Stimulated activated CD8-positive, alpha-beta memory T cell treated with anti-CD3 and anti-CD28 coated beads, Interleukin-4, amount 100 ng/mL, for 4 hours (primary cell): ENCODE measurements at places on chromosomes 5 and 9.

- DNase-seq = no peak
These were observed 63.0 kb upstream of the TAF11L2 start for GRCh38 chr5:17434982-17435381.

DNA sequence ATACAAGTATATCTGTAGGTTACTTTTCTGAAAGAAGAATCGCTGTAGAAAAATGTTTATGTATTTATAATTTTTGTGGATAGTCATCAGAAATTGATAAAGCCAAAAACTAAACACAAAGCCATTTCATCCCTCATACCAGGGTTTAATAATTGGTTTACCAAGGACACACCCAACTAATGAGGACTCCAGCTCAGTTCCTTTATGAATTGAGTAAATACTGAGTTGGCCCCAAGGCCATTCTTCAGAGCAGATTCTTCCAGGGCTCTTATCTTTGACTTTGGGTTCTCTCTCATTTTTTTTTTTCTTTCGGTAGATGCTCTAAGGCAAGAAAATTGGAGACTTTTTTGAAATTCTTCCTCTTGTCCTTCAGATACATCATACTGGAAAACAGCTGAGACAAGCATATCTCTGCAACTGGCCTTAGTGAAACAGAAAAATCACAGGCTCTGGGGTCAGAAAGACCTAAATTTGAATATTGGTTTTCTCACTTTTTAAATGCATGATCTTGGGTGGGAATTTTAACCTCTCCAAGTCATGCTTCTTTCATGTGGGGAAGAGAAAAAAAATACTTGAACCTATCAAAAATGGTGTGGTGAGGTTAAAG, 401.8 kb downstream of the ARHGEF28 start:
- no peak for DNase-seq

DNA sequence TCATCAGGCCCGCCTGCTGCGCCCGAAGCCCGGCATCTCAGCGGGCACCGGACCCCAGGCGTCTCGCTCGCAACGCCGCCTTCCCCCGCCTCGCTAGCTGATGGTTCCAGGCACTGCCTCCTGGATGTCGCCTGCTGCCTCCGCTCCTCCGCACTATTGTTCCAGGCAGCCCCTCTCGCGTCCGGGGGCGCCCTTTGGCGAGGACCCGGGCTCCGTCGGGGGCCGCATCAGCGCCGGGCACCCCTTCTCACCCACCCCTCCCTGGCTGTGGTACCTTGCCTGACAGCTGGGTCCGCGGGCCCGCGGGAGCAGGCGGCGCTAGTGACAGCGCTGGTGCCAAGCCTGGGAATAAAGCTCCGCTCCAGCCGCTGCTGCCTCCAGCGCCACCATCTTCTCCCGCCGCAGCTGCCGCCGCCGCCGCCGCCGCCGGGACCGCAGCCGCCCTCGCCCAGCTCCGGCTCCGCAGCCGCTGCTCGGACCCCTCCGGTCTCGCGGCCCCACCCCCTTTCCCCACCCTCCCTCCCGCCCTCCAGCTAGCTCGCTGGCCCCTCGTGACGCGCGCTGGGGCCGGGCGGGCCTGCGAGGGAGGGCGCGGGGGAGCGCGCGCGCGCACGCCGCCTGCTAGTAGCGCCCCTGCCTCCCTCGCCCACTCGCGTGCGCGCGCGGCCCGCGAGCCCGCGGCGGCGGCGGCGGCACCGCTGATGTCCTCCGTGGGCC, at the start of gene APBA1:
TSS of gene APBA1 (minus strand) at position 493 of the 717 bp plus-strand sequence.
- peak; percentile 4 for DNase-seq

DNA sequence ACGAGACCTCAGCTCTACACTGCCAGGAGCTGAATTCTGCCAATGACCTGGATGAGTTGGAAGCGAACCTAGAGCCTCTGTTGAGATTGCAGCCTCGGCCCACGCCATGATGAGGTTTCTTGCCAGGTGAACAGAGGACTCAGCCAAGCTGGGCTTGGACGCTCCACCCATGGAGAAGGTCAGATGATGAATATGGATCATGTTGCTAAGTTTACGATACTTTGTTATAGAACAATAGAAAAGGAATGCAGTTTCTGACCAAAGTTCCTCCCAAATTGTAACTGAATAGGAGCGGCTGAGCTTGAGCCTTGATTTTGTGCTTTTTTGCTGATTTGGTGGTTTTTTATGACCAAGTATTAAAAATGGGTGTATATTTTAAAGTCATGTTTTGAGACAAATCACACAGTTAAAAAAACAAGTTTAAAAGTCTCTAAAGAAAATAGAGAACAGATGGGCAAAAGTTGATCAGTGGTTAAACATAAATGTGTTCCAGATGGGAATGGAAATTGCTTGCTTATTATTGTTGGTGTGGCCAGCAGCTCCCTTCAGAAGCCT, 32.9 kb downstream of the ROPN1L start:
- DNase-seq = no peak

DNA sequence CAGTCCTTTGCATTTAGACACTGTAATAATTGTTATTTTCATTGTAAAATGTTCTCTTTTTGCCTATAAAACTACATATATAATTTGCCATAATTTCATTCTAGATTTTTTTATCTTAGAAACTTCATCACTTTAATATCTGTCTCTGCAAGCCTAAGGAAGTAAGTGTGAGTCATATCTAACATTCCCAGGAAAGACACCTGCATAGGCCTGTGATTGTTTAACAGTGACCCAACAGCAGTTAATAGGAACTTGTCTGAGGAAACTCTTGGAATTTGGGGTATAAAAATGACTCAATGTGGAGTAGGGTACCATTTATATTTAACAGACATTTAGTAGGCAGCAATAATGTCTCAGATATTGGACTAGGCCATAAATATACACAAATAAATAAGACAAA, 229.2 kb upstream of the FAM174A start:
- DNase-seq = no peak

DNA sequence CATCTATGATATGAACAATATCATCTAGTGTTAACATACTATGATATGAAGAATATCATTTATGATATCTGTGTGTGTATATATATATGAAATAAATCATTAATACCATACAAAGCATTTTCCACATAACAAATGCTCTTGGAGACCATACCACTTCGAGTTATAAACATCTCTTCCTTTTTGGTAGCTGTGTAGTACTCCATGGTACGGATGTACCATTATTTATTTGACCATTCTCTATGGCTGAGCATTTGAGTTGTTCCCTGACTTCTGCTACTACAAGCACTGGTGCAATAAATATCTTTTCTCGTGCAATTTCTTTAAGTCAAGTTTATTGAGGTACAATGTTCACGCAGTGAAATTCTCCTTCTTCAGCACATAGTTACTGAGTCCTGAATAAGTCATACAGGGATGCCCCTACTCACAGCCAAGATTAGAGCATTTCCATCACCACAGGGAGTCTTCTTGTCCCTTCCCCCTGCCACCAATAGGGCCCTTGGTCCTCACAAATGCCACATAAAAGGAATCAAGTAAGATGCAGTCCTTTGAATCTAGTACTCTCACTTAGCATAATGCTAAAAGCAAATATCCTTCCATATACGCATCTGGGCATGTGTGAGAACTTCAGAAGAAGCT, 75.2 kb upstream of the SLC25A48 start:
- no peak for DNase-seq

- no peak for DNase-seq
These were observed 6.6 kb downstream of the DMXL1 start for GRCh38 chr5:119077444-119077843.

GRCh38 chr9:125147401-125147951, 4.1 kb upstream of the SCAI start:
- DNase-seq = no peak

GRCh38 chr5:124901081-124901480, 154.6 kb upstream of the ZNF608 start:
- DNase-seq = no peak

DNA sequence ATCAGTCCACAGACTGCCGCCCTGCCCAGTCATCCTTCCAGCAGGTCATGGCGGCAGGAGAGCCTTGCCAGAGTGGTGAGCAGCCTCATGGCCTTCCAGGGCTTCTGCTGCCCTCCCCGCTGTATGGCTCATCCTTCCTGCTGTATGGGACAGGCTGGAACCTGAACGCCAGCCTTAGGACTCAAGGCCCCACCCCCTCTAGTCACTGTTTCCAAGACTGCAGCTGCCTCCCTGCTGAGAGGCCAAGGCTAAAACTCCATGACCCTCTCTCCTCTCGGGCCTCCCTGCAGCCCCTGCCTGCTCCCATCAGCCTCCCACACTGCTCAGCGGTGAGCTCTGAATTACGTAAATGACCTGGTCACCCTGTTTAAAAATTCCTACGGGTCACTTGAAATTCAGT, 227.5 kb downstream of the AGTPBP1 start:
- DNase-seq = no peak

- DNase-seq = no peak
These were observed 186.0 kb upstream of the NFIB start for GRCh38 chr9:14499976-14500375.

- peak; percentile 90 for DNase-seq
These were observed at the start of the genes KIF24 and NUDT2 for GRCh38 chr9:34328987-34329832. TSS of gene KIF24 (minus strand) at chr9:34329268. CDS start at chr9:34311346, 17,922 bp downstream. TSS of gene NUDT2 (plus strand) at chr9:34329569. CDS start at chr9:34339040, 9,471 bp downstream.

- no peak for DNase-seq
These were observed 480.2 kb downstream of the RASEF start for GRCh38 chr9:82582693-82583092.

DNA sequence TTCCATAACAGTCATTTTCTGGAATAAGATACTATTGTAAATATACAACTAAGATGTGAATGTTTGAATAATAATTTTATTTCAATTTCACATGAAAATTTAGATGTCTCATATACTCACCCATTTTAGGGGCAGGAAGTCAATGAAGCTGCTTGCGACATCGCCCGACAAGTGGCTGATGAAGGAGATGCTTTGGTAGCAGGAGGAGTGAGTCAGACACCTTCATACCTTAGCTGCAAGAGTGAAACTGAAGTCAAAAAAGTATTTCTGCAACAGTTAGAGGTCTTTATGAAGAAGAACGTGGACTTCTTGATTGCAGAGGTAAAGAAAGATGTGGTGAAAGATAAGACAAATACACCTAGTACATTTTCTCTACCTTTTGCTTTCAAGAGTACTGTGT, 8.6 kb downstream of the BHMT start:
- no peak for DNase-seq

- no peak for DNase-seq
These were observed 31.5 kb downstream of the CLINT1 start for GRCh38 chr5:157827423-157827822.

DNA sequence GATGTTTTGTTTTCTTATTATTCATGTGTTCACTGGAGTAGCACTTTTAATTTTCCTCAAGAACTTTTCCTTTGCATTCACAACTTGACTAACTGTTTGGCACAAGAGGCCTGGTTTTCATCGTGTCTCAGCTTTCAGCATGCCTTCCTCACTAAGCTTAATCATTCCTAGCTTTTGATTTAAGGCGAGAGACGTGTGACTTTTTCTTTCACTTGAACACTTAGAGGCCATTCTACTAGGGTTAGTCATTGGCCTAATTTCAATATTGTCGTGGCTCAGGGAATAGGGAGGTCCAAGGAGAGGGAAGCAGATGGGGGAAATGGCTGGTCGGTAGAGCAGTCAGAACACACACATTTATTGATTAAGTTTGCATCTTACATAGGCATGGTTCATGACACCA, 94.0 kb downstream of the ZNF462 start:
- DNase-seq = no peak

GRCh38 chr5:107476783-107477182, 194.0 kb downstream of the EFNA5 start:
- no peak for DNase-seq

GRCh38 chr5:37722236-37723161, 117.3 kb downstream of the GDNF start:
- DNase-seq = no peak

GRCh38 chr5:10699281-10699874, 61.7 kb downstream of the DAP start:
- DNase-seq = no peak

DNA sequence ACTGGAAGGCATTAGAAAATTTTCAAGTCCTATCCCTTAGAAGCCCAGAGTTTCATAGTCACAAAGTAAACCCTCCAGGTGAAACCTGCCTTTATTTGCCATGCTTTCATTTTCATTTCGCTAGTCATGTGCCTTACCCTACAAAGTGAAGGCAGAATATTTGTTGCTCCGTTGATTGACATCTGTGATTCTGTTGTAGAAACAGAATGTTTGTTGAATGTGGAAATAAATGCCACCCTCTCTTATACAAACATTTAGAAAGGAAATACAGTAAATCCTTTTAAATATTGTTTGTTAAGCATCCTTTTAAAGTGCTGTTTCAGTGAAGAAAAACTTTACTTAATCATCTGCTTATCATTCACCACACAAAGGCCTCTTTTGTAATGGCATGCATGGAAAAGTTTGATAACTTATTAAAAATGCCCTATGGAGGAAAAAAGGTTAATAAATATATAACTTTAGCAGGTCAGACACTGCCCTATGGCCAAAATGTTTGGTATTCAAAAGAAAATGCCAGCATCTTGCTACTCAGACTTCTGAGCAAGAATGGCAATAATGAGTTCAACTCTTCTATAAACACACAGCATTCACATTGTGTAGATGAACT, 34.3 kb upstream of the CAST start:
- DNase-seq = no peak

DNA sequence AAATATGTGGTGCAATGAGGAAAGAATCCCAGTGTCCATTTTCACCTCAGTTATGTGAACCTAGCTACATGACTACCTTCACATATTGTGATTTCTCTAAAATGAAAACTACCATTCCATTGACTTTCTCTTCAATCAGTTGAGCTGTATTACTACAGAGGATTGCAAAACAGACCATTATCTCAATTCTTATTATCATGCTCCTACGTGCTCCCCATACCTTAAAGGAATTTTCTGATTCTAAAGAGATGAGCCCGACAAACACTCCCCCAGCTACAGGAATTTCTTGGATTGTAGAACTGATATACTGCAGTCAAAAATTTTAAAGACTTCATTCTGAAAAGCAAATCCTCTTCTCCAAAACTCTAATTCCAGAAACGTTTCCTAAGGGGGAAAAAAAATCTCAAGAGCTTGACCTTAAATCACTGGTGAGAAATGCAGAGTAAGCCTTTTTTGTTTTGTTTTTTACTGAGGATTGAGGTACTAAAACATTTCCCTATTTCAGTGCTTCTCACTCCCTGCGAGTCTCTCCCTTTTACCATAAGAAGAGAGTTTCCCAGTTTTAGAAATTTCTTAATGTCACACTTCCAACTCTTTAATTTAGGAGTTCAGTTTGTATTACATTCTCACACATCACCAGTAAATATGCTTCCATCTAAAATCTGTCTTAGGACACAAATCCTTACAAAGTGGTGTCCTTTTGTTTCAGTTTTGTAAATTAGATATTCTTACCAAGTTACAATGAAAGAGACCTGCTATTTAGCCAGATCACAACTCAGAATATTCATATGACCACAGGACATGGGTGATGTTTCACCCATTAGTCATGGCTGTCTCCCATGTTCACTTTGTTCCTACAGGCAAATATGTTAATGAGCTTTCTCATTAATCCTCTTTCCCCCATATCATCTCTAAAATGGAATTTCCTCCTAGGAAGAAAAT, 203.8 kb downstream of the TSSK1B start:
- no peak for DNase-seq

DNA sequence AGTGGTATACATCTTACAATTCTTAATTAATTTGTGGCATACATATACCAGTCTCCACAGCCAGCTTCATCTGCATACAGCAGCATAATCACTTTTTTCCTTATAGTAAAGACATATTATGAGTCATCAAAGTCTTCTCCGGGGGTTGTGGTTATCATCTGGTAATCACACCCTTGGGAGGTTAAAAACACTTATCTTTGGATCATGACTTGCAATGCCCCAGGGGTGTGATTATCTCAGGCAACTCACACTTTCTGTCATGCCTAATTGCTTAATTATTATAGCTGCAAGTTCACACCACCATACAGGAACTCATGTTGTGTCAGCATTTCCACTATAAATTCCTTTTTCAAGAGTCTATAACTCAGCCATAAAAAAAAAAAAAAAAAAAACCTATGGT, 218.4 kb downstream of the ANXA1 start:
- DNase-seq = no peak

- no peak for DNase-seq
These were observed 258.5 kb downstream of the GABRB2 start for GRCh38 chr5:161288071-161288470.
